ENCODE measurements at places on chromosomes 2 and 18. TPM values are rescaled to one million over a fixed set of nuclear protein-coding genes. Genes with fewer than 3 reads are reported as not detected.

ARHGAP28 gene
- 2.6 TPM for total RNA-seq

SLC23A3 gene
- total RNA-seq, result 0.92 TPM

TCF23 gene
- not detected for total RNA-seq

PLCL1 gene
- total RNA-seq, result 4.2 TPM

KLHL41 gene
- total RNA-seq, result not detected

MPHOSPH10 gene
- total RNA-seq, result 18.9 TPM

UCN gene
- total RNA-seq, result not detected

ALPI gene
- not detected for total RNA-seq

TBR1 gene
- total RNA-seq, result not detected
